Neuronal stem cell (in vitro differentiated cells): ENCODE measurements at places on chromosomes 4 and X.

- no peak for DNase-seq
Observed at GRCh38 chr4:169005453-169006099, 4.5 kb downstream of the CBR4 start.

DNA sequence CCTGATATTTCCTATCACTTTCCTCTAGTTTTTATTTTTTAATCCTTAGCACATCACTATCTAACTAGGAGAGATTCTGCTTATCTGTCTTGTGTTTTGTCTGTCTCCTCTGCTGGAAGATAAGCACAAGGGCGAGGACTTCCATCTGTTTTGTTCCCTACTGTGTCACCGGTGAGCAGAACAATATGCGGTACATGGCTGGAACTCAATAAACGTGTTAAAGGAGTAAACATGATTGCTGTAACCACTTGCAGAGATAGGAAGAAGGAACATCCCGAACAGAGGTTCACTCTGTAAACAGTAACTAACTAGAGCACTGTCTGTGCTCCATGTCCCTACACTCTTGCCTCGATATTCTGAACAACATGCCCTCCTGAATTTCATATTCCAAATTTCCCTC is 5.2 kb downstream of the HS3ST1 start:
- no peak for DNase-seq

- DNase-seq: no peak
Observed at GRCh38 chr4:2399216-2399615, 19.2 kb downstream of the ZFYVE28 start.

GRCh38 chrX:2635342-2635741 is 55.8 kb upstream of the CD99 start:
- no peak for DNase-seq

DNA sequence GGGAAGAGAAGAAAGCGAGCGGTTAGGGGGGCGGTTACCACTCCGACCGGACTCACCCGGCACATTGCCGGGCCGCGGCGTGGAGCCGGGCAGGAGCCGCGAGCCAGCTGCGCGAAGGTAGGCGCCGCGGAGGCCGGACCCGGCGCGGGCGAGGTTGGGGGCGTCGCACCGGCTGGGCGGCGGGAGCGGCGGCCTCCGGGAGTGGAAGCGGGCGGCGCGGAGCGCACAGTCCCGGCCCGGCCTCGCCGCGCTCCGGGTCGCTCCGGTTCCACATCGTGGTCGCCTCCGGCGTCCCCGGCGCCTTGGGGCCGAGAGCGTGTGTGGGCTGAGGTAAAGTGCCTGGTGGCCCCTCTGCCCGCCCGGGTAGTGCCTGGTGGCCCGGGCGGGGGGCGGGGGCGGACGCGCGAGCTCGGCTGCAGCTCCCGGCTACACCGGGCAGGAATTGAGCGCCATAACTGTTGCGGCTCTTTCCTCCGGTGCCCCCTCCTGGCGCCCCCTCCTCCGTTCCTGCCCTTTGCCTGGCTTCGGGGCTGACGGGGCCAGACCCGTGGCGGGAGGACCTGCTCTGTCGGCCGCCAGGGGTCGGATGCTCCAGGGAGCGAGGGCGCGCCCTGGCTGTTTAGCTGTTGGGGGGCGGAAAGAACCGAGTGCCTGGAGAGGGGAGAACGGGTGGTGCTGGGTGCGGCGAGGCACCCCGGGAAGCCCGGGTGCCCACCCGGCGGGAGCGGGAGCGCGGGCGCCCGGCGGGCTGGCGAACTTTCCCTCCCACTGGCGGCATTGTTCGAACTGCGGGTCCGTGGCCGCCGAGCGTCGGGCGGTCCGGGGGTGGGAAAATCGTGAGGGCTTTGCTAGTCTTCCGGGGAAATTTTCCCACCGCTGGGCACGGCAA is 626 bp downstream of the JADE3 start:
- peak; percentile 51 for DNase-seq

DNA sequence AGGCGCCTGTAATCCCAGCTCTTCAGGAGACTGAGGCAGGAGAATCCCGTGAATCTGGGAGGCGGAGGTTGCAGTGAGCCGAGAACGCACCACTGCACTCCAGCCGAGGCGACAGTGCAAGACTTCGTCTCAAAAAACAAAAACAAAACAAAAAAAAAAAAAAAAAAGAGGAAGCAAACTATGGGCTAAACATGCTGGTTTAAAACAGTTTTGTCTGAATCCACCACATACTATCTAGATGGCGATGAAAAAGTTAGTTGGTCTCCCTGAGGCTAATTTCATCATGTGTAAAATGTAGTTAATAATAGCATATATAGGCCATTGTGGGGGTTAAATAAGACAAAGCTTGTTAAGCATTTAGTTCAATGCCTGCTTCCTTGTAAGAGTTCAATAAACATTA is 451.1 kb downstream of the RPA4 start:
- no peak for DNase-seq

DNA sequence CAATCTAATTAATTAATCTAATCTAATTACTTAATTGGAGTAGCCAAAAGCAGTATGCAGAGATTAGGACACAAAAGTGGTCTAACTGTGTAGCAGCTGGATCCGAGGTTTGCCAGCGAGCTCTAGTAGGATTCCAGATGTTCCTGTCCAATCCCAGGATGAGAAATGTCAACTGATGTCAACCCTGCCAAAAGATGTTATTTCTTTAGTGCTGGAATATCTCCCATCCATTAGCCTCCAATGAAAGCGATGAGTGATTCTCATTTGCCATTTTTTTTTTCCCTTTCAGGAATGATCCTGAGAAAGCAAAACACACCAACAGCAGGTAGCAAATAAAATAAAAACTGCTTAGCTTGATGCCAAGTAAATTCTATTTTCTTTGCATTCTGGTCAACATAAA is 372.9 kb downstream of the STIM2 start:
- no peak for DNase-seq

- no peak for DNase-seq
Observed at GRCh38 chrX:129877401-129877800, 28.6 kb upstream of the UTP14A start.

DNA sequence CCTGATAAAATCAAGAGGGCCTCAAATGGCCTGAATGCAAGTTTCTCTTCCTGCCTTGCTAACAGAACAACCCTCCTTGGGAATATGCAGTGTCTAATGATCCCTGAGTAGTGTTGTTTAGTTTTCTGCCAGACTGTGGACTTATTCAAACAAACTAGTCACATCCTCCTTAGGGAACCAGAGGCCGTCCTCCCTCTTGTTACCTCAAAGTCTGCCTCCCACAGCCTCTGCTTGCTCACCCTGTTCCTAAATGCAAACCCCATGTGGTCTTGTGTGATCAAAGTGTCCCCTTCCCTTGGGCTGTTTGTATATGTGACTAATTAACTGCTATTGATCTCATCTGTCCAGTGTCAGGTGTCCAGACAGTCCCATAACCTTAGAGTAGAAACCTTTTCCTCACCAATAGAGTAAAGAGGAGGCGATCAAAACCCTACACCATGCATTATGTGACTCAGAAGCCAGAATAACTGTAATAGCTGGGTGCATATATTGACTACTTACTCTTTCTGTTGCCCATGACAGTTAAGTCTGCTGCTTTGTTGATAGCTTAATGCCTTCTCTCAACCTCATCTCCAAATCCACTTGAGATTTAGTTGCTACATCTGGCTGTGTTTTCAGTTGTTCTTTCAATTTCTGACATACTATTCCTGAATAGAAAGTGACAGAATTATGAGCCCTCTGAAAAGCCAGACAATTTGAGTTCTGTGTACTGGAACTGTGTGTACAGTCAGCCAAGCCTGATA is 473.0 kb upstream of the NWD2 start:
- DNase-seq: no peak
